Neuronal stem cell (in vitro differentiated cells): ENCODE measurements at places on chromosomes 5 and 9.

DNA sequence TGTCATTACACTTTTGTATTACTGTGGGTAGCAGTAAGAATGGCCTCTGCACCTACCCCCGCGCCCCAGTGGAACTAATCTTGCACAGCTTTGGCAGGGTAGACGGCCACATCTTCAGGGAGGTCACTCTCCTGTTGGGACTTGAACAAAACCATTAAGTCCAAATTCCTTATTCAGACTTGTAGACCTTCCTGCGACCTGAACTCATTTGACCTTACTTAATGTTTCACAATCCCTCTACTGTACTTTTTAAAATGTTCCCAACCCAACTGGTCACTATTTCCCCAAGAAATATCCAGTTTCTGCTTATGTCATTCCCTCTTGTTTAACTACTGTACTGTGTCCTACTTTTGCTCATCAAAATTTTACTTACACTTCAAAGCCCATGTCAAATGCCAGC lies 5.3 kb upstream of the FAM120AOS start:
- no peak for DNase-seq
- H3K4me3 ChIP-seq, result no peak overlapping the region
- peaks cover 44% of the 10 kb centered on the region for H3K36me3 ChIP-seq
- peaks cover 2% of the 10 kb centered on the region for H3K4me1 ChIP-seq
- H3K27ac ChIP-seq, result no peak overlapping the region

DNA sequence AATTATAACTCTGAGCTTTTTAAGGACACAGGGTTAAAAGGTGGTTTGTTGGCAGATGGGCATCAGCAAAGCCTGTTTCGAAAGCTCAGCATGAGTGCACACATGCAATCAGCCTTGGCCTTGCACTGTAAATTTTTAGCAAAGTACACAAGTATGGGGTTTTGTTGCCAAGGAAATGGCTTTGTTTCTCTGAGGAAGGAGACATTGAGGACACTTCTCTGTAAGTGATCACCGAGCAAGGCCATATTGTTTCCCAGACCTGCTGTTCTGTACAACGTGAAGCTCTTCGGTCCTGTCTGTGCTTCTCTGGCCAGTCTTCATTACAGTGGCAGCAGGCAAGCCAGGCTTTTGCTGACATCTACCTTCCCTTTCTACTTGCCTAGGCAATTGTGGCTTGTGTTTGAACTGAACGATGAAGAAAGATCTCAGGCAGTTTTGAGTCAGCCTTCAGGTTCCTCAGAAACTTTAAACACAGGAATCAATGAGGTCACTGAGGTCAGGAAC lies 27.9 kb upstream of the GLRX start:
- H3K4me3 ChIP-seq, result no peak overlapping the region
- no peaks in the 10 kb centered on the region for H3K36me3 ChIP-seq
- no peak for DNase-seq
- H3K27ac ChIP-seq, result no peak overlapping the region
- H3K4me1 ChIP-seq, result no peaks in the 10 kb centered on the region
- H3K27me3 ChIP-seq, result no peaks in the 10 kb centered on the region

DNA sequence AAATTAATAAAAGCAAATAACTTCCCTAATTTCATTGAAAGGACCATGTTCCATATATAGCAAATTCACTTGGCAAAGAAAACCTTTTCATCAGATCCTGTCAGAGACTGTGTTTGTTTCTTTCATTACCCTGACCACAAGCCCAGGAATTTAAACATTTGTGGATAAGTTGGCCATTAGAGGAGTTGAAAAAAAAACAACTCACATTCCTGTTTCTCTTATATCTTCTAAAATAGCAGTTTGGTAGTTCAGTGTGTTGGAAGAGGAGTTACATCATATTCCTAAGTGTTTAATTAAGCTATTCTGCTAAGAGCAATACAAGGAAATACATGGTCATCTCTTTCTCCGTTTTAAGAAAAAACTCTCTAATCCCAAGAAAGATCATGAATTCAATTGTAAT lies 505.6 kb downstream of the TLE1 start:
- no peak for DNase-seq
- H3K4me3 ChIP-seq, result no peak overlapping the region
- no peaks in the 10 kb centered on the region for H3K27me3 ChIP-seq
- H3K27ac ChIP-seq, result no peak overlapping the region
- H3K4me1 ChIP-seq, result no peaks in the 10 kb centered on the region

DNA sequence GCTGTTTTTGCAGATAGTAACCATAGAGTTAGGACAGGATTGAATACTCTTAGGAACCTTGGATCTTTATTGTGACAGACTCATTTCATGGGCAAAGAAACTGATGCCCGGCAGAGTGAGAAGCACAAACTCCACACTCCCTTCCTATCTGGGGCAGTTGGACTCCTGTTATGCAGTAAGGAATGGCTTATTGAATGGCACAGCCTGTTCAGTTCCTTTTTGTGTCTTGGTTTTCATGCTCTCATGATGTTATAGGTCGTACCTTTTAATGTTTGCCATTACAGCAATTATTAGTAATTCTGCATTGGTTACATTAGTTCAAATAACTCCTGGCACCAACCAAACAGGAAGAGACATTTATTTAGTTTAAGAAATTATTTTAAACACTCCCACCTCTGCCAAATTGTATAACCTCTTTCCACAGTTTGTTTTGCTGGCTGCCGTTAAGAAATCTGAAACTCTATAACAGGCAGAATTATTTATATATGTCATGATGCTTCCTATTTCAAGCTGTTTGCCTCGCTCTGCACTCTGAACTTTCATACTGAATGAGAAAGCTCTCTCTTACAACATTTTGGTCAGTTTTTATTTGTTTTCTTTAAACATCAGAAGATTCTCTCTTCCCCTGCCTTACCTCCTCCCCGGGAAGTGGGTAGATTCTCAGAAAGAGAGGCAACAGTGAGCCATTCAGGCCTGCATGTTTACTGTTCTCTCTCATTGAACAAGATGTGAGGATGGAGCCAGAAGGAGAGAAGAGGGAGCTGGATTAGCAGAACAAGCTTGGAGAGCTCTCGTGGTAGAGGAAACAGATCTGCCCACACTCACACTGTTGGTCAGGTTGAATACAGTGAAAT lies 144.4 kb downstream of the ARHGEF28 start:
- no peaks in the 10 kb centered on the region for H3K27me3 ChIP-seq
- H3K36me3 ChIP-seq, result no peaks in the 10 kb centered on the region
- no peak for DNase-seq
- no peak overlapping the region for H3K27ac ChIP-seq
- no peak overlapping the region for H3K4me3 ChIP-seq

GRCh38 chr9:98311541-98311940 lies 56.1 kb upstream of the TBC1D2 start:
- no peaks in the 10 kb centered on the region for H3K27me3 ChIP-seq
- no peak overlapping the region for H3K27ac ChIP-seq
- H3K4me1 ChIP-seq, result peaks cover 2% of the 10 kb centered on the region
- H3K4me3 ChIP-seq, result no peak overlapping the region
- H3K36me3 ChIP-seq, result no peaks in the 10 kb centered on the region

- no peaks in the 10 kb centered on the region for H3K27me3 ChIP-seq
- no peak overlapping the region for H3K4me3 ChIP-seq
- H3K27ac ChIP-seq, result no peak overlapping the region
- DNase-seq, result no peak
- H3K36me3 ChIP-seq, result peaks cover 59% of the 10 kb centered on the region
- H3K4me1 ChIP-seq, result no peaks in the 10 kb centered on the region
Observed at GRCh38 chr5:181233801-181234454, 9.8 kb downstream of the RACK1 start.

DNA sequence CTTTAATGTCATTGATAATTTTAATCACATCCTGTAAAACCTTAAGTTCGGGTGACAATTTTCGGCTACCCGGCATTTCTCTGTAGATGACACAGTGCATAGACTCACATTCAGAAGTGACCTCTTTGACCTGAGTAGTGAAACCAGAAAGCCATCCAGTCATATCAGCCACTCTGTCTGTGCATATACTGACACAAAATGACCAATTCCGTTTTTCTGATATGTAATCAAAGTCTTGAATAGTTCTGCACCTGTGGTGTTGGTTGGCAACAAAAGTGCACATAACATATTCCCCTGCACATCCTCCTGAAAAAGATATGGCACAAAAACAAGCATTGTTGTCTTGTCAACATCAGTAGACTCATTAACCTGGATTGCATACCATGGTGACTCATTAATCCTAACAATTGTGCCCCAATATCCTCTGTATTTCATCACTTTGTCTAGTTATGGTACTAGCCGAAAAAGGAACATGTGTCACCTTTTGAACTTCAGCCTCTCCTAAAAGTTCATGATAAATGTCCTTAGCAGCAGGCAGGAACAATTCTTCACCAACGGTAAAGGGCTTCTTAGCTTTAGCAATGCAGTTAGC lies 4.6 kb upstream of the HNRNPA0 start:
- no peak overlapping the region for H3K4me3 ChIP-seq
- H3K27me3 ChIP-seq, result no peaks in the 10 kb centered on the region
- H3K27ac ChIP-seq, result no peak overlapping the region
- H3K4me1 ChIP-seq, result peaks cover 3% of the 10 kb centered on the region
- no peaks in the 10 kb centered on the region for H3K36me3 ChIP-seq

GRCh38 chr5:9437741-9438240 lies 108.1 kb downstream of the SEMA5A start:
- peaks cover under 1% of the 10 kb centered on the region for H3K4me1 ChIP-seq
- no peaks in the 10 kb centered on the region for H3K36me3 ChIP-seq
- no peak for DNase-seq
- no peak overlapping the region for H3K4me3 ChIP-seq

GRCh38 chr5:20033881-20034280 lies 45.9 kb upstream of the CDH18 start:
- DNase-seq, result no peak
- H3K4me3 ChIP-seq, result no peak overlapping the region
- H3K36me3 ChIP-seq, result no peaks in the 10 kb centered on the region
- no peaks in the 10 kb centered on the region for H3K27me3 ChIP-seq

DNA sequence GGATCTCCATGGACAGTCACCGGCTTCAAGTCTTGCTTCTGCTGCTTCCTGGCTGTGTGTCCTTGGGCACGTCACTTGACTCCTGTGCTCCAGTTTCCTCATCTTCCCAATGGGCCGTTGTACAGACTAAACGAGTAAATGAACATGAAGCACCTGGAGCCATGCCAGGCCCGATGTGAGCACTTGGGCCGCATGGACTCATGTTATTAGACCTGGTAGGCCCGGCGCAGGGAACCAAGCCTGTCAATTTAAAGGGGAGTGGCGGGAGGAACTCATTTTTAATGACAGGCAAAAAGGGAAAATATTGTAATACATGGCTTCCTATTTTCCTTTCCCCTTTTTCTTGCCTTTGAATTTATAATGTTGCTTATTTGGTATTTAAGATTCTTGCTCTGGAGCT lies 47.5 kb downstream of the TENT4A start:
- H3K36me3 ChIP-seq, result peaks cover 6% of the 10 kb centered on the region
- no peaks in the 10 kb centered on the region for H3K27me3 ChIP-seq
- H3K4me1 ChIP-seq, result peaks cover 4% of the 10 kb centered on the region

GRCh38 chr9:2418619-2419018 lies 203.0 kb upstream of the VLDLR start:
- H3K4me3 ChIP-seq, result no peak overlapping the region
- DNase-seq, result no peak
- H3K27ac ChIP-seq, result no peak overlapping the region
- peaks cover 18% of the 10 kb centered on the region for H3K4me1 ChIP-seq

GRCh38 chr5:77892061-77893010 lies 116.2 kb upstream of the TBCA start:
- peaks cover 41% of the 10 kb centered on the region for H3K27me3 ChIP-seq
- no peaks in the 10 kb centered on the region for H3K36me3 ChIP-seq
- no peak overlapping the region for H3K27ac ChIP-seq

DNA sequence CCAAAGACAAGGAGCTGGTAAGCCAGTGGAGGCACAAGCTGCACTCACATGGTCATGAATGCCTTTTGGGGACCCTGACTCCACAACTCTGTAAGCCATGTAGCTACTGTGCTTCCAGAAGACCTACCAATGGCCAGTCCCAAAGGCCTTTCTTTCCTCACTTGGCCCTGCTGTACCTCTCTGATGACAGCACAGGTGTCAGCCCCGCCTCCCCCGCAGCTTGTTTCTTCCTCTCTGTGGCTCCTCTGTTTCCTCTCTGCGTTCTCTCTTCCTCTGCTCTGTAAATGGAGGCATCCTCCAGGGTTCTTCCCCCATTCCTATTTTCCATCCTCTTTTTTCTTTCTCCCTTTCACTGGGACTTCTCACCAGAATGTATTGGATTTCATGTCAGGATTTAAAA lies 26.7 kb downstream of the SH3TC2 start:
- no peaks in the 10 kb centered on the region for H3K36me3 ChIP-seq
- no peak overlapping the region for H3K27ac ChIP-seq
- H3K27me3 ChIP-seq, result no peaks in the 10 kb centered on the region
- DNase-seq, result no peak
- H3K4me1 ChIP-seq, result no peaks in the 10 kb centered on the region

DNA sequence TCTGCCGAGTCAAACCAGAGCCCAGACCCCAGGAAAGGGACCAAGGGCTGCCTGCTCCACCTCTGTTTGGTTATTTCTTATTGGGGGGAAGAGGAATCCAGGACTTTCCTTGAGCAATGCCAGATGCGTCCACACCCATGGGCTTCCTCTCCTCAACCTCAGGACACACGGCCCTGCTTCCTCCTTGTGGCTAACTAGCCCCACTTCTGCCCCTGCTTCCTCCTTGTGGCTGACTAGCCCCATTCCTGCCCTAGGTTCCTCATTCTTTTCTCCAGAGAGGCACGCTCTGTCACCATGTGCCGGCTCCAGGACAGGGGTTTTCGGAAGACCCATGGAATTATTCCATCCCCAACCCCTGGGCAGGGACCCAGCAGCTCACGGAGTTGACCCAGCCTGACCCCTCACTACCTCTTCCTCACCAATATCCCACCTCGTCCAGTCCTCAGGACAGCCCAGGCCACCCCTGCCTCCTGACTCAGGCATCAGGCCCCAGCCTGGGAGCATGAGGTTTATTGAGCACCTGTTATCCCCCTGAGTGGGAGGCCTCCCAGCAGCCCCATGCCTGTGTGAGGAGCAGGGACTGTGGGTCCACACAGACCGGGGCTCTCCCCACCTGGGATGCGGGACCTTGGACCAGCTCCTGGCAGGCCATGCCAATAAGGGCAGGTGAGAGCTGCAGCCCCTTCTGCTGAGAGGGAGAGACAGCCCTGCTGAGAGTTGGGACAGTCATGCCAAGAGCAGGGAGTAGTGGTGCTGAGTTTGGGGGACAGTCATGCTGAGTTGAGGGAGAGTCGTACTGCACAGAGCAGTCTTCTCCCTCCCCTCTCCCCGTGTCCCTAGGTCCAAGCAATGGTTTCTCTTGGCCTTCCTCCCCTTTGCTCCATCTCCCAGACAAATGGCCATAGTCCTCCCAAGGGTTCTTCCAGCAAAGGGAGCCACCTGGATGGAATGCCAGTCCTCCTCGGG lies 11.8 kb upstream of the FCN1 start:
- H3K27ac ChIP-seq, result no peak overlapping the region
- H3K4me1 ChIP-seq, result peaks cover 7% of the 10 kb centered on the region
- no peak overlapping the region for H3K4me3 ChIP-seq

DNA sequence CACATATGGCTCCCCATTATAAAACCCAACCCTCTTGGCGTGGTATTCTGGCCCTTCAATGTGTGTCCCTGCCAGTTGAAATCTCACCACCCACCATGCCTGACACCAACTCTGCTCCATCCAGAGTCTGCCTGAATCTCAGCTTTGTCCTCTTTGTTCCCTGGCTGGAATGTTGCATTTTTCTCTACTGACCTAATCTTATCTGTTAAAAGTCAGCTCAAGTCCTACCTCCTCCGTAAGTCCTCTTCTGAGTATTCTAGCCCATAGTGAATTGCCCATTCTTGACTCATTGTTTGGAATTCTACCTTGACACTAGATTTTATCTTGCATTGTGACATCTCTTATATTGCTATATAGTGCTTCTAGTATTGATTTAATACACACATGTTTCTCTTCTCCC lies 207.1 kb upstream of the VLDLR start:
- no peaks in the 10 kb centered on the region for H3K27me3 ChIP-seq
- H3K4me1 ChIP-seq, result peaks cover 11% of the 10 kb centered on the region
- no peak for DNase-seq
- H3K27ac ChIP-seq, result no peak overlapping the region
- H3K4me3 ChIP-seq, result no peak overlapping the region
